ENCODE measurements at places on chromosomes 1 and 21. TPM values are rescaled to one million over a fixed set of nuclear protein-coding genes. Genes with fewer than 3 reads are reported as not detected.

The PKP1 gene
- not detected for total RNA-seq

GRCh38 chr1:177913762-177914540 lies 55.9 kb downstream of the SEC16B start:
- no peak overlapping the region for H3K27ac ChIP-seq
- no peak for DNase-seq
- no peaks in the 10 kb centered on the region for H3K4me1 ChIP-seq
- H3K36me3 ChIP-seq, result no peaks in the 10 kb centered on the region
- H3K27me3 ChIP-seq, result no peaks in the 10 kb centered on the region

GRCh38 chr1:116256875-116257274 lies 116.2 kb upstream of the ATP1A1 start:
- peaks cover 5% of the 10 kb centered on the region for H3K36me3 ChIP-seq
- peaks cover 5% of the 10 kb centered on the region for H3K4me1 ChIP-seq
- DNase-seq, result no peak
- H3K27me3 ChIP-seq, result no peaks in the 10 kb centered on the region

DNA sequence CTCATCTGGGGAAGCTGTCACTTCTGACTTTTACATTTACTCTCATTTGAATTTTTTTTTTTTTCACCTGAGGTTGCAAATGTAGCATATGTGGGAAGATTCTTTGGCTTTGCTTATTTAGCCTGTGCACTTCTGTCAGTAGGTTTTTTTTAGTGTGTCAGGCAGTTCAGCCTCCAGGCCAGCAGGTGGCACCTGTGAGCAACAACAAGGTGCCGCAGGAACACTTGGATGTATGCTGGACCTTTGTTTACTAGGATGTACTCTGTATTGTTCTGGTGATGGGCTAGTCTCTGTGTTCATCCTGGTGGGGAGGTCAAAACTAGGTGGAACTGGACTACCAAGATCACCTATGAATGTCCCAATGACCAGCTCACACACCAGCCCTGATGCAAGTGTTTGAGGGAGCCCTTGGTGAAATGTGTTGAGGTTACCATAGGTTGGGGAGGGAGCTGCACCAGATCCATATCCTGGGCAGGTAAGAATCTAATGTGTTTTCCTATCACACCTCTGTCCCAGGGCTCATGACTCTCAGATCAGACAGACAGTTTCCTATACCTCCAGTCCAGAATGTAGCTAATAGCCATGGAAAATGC lies 618.2 kb downstream of the BRINP3 start:
- no peak overlapping the region for H3K4me3 ChIP-seq
- no peak for DNase-seq
- H3K27me3 ChIP-seq, result no peaks in the 10 kb centered on the region
- H3K4me1 ChIP-seq, result no peaks in the 10 kb centered on the region
- H3K36me3 ChIP-seq, result no peaks in the 10 kb centered on the region

DNA sequence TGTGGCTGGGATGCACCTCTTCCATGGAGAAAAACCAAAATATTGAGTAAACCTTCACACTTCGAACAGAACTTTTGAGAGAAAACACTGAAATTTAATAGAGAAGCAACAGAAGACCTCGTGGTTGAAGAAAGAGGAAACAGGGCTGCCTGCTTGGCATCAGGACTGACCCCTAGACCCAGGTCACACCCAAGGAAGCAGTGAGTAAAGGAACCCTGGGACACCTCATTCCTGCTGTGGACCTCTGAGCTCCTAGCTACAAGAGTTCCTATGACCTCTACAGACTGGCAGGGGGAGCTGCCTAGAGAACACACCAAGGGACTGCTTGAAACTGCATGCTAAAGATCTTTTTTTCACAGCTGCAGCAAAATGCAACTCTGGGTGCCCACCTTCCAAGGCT lies 67.8 kb downstream of the FASLG start:
- H3K27me3 ChIP-seq, result peaks cover 6% of the 10 kb centered on the region
- no peak for DNase-seq
- peaks cover 9% of the 10 kb centered on the region for H3K4me1 ChIP-seq
- no peaks in the 10 kb centered on the region for H3K36me3 ChIP-seq
- H3K4me3 ChIP-seq, result no peak overlapping the region

- H3K27me3 ChIP-seq, result no peaks in the 10 kb centered on the region
- H3K27ac ChIP-seq, result peak overlapping the region; percentile 14
- DNase-seq, result no peak
- peaks cover 11% of the 10 kb centered on the region for H3K36me3 ChIP-seq
- peaks cover 18% of the 10 kb centered on the region for H3K4me1 ChIP-seq
These were observed 5.1 kb upstream of the C1orf162 start for GRCh38 chr1:111468717-111469100.

DNA sequence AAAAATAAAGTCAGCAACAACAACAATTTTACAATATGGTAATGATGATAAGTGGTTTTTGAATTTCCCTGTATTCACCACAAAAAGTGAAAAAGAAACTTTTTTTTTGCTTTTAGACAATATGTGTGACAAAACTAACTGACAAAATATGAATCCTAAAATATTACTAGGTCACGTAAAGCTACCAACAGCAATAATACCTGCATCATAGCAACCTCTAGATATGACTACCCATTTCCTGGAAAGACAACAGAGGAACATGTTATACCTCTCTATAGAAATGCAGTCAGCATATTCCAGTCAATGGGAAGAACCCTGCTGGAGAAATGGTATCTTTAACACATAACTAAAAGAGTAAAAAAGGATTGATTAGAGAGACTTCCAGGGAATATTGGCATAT lies 73.7 kb downstream of the PDE4B start:
- H3K27me3 ChIP-seq, result peaks cover 19% of the 10 kb centered on the region
- no peaks in the 10 kb centered on the region for H3K36me3 ChIP-seq
- H3K4me3 ChIP-seq, result no peak overlapping the region
- no peaks in the 10 kb centered on the region for H3K4me1 ChIP-seq
- DNase-seq, result no peak
- H3K27ac ChIP-seq, result no peak overlapping the region

DNA sequence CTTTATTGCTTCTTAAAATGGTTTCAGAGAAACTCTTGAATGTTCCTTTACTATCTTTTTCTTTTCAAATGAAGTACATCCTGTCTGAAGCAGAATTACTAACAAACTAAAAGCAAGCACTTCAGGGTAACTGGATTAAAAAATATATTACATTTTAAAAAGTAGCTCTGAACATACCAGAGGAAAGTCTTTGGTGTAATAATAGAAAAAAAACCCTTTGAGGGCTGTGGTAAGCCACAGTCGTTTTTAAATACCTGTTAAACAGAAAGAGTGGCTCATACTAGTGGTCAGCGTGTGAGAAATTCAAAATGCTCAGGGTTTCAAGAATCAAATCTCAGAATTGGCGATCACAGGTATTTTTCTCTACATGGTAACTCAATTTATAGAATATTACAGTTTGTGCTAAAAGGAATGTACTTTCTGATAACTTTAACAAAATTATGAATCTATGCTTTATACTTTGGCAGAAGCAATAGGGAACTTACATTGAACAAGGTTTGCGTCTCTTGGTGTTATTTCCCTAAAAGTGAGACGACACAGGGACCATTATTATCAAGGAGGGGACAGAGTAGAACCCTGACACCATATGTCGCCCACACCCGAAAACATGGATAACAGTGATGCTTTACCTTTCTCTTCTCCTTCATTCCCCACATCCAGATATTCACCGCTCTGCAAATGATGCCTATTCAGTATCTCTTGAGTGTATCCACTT lies 97.0 kb upstream of the DPH5 start:
- peak overlapping the region; percentile 92 for H3K27ac ChIP-seq
- H3K36me3 ChIP-seq, result no peaks in the 10 kb centered on the region
- no peak for DNase-seq
- peaks cover 15% of the 10 kb centered on the region for H3K4me1 ChIP-seq

DNA sequence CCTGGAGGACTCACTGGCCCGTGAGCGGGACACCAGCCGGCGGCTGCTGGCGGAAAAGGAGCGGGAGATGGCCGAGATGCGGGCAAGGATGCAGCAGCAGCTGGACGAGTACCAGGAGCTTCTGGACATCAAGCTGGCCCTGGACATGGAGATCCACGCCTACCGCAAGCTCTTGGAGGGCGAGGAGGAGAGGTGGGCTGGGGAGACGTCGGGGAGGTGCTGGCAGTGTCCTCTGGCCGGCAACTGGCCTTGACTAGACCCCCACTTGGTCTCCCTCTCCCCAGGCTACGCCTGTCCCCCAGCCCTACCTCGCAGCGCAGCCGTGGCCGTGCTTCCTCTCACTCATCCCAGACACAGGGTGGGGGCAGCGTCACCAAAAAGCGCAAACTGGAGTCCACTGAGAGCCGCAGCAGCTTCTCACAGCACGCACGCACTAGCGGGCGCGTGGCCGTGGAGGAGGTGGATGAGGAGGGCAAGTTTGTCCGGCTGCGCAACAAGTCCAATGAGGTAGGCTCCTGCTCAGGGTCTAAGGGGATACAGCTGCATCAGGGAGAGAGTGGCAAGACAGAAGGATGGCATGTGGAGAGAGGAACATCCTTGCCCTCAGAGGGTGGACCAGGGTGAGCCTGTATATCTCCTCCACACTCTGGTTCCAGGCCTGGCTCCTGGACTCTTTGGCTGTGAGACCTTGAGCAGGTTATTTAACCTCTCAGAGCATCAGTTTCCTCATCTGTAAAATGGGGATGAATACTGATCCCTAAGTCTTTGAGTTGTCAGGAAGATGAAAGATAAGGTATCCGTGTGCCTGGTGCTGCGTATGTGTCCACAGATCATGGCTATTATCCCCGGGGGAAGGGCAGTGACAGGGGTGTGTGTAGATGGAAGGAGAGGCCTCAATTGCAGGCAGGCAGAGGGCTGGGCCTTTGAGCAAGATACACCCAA lies 17.2 kb upstream of the SEMA4A start:
- peaks cover 15% of the 10 kb centered on the region for H3K4me1 ChIP-seq
- H3K36me3 ChIP-seq, result peaks cover 17% of the 10 kb centered on the region
- peak overlapping the region; percentile 66 for H3K4me3 ChIP-seq

- H3K4me3 ChIP-seq, result no peak overlapping the region
- peaks cover 4% of the 10 kb centered on the region for H3K4me1 ChIP-seq
- no peak overlapping the region for H3K27ac ChIP-seq
- H3K27me3 ChIP-seq, result no peaks in the 10 kb centered on the region
- DNase-seq, result no peak
- no peaks in the 10 kb centered on the region for H3K36me3 ChIP-seq
These were observed 6.0 kb downstream of the S100B start for GRCh38 chr21:46598581-46599572.

DNA sequence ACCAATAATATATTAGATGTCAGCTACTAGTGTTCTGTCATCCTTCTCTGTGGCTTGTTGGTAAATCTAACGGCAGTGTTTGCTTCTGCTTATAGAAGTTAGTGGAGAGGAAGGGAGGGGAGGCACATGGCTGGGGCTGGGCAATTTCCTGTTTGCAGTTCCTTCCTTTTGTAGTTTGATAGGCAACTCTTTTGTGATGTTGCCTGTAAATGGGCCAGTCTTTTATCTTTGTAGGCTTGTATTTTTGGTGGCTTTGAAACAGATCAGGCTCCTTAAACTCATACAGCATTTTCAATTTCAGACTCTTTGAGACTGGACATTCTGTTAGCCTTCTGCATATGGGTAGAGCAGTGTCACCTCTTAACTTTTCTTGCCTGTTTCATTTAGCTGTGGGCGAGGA lies 48.1 kb downstream of the CDC14A start:
- H3K36me3 ChIP-seq, result peaks cover 5% of the 10 kb centered on the region
- peak; percentile 52 for DNase-seq
- no peaks in the 10 kb centered on the region for H3K27me3 ChIP-seq
- H3K4me3 ChIP-seq, result peak overlapping the region; percentile 83
- H3K27ac ChIP-seq, result peak overlapping the region; percentile 88

The CFHR2 gene
- total RNA-seq, result not detected

The OR2L5 gene
- total RNA-seq, result not detected

DNA sequence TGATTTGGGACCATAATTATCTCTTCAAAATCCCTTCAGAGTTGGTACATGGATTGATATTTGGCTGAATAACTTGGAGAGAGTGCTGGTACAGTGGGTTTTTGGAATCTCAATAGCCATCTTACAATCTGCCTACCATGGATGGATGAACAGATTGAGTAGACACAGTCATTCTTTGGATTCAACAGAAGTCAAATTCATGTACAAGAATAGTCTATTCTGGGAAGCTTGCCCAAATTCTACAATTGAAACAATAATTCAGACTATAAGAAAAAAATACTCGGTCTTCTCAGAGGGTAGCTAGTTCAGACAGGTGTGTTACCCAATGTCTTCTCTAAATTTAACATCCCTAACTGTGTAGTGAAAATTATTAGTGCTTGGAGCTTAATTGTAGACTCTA lies 574.0 kb downstream of the LRRIQ3 start:
- no peak overlapping the region for H3K27ac ChIP-seq
- no peaks in the 10 kb centered on the region for H3K27me3 ChIP-seq
- no peaks in the 10 kb centered on the region for H3K4me1 ChIP-seq
- no peak for DNase-seq
- no peak overlapping the region for H3K4me3 ChIP-seq

The TMEM35B gene
- total RNA-seq, result 14.4 TPM

The ZNF678 gene
- total RNA-seq, result 7.3 TPM

DNA sequence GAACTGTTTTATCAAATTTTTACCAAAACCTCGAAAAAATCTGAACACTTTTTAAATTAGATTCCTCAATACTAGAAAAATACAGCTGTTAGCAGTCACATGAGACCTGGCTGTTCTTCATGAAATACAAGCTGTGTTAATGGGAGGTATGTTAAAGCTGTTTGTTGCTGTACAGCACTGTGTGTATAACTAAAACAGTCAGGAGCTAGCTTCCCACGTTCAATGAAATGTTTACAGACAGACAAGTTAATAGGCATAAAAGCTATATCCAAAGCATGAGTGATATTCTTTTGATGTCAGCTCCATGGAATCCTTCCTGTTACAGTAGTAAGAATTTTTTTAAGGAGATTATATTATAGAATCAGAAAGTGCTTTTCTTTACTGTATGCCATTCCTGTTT lies 223.2 kb upstream of the FOXD3 start:
- H3K4me3 ChIP-seq, result no peak overlapping the region
- H3K36me3 ChIP-seq, result no peaks in the 10 kb centered on the region
- H3K27me3 ChIP-seq, result peaks cover 35% of the 10 kb centered on the region

The FAM229A gene
- 32.9 TPM for total RNA-seq

- H3K4me3 ChIP-seq, result no peak overlapping the region
- H3K36me3 ChIP-seq, result no peaks in the 10 kb centered on the region
- H3K27me3 ChIP-seq, result peaks cover 21% of the 10 kb centered on the region
- no peak for DNase-seq
These were observed 398.5 kb upstream of the VAMP3 start for GRCh38 chr1:7372477-7373120.

GRCh38 chr1:175267716-175268416 lies 75.3 kb upstream of the KIAA0040 start:
- no peak overlapping the region for H3K4me3 ChIP-seq
- no peaks in the 10 kb centered on the region for H3K4me1 ChIP-seq
- DNase-seq, result no peak

DNA sequence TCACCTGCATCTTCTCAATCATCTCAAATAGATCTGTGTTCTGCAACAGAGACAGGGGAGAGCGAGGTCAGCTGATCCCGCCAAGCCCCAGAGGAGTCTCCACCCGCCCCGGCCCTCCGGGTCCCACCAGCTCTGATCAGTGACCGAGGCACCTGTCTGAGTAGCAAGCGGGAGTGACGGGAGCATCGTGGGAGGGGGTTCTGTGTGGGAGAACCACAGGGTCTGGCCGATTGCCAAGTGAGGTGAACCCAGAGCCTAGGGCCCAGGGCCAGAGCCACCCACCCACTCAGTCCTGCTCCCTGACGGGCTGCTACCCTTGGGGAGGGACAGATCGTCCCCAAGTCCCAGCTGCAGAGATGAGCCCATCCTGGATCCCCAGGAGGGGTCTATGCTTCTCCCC lies 49.1 kb downstream of the RAP1GAP start:
- DNase-seq, result no peak
- peaks cover 2% of the 10 kb centered on the region for H3K36me3 ChIP-seq
- H3K4me1 ChIP-seq, result peaks cover 11% of the 10 kb centered on the region
- H3K4me3 ChIP-seq, result no peak overlapping the region
- H3K27ac ChIP-seq, result no peak overlapping the region
- H3K27me3 ChIP-seq, result peaks cover 37% of the 10 kb centered on the region

GRCh38 chr1:6807782-6808181 lies 22.5 kb downstream of the CAMTA1 start:
- H3K27ac ChIP-seq, result no peak overlapping the region
- DNase-seq, result no peak
- H3K27me3 ChIP-seq, result no peaks in the 10 kb centered on the region
- no peaks in the 10 kb centered on the region for H3K36me3 ChIP-seq

The SELE gene
- not detected for total RNA-seq

All from T-helper 17 cell (primary cell).